Activated T-cell treated with anti-CD3 and anti-CD28 coated beads, Interleukin-2, amount 50 U/mL, for 72 hours (primary cell): ENCODE measurements at places on chromosomes 1 and 21. TPM values are rescaled to one million over a fixed set of nuclear protein-coding genes. Genes with fewer than 3 reads are reported as not detected.

Gene CASQ2
- total RNA-seq, result not detected

Gene KRTAP19-4
- total RNA-seq, result not detected

Gene S100A1
- not detected for total RNA-seq

Gene CELA2B
- total RNA-seq, result not detected

Gene FAM177B
- total RNA-seq, result not detected

Gene BACE2
- total RNA-seq, result 1.1 TPM

Gene LMNA
- total RNA-seq, result 125 TPM

Gene IL12RB2
- total RNA-seq, result 128 TPM

Gene PPM1J
- 1.2 TPM for total RNA-seq

Gene YOD1
- 12.6 TPM for total RNA-seq

Gene KANK4
- not detected for total RNA-seq

Gene HAX1
- total RNA-seq, result 310 TPM

Gene TNNI3K
- 0.95 TPM for total RNA-seq

Gene CFAP74
- not detected for total RNA-seq

Gene TNFRSF4
- 268 TPM for total RNA-seq

Gene CA6
- total RNA-seq, result 1.6 TPM

Gene FHAD1
- 0.49 TPM for total RNA-seq

Gene KAZN
- 0.58 TPM for total RNA-seq

Gene GLIS1
- not detected for total RNA-seq

Gene DCST1
- total RNA-seq, result 0.10 TPM

Gene ETV3L
- not detected for total RNA-seq

Gene BCL2L15
- total RNA-seq, result 1.3 TPM

Gene FCGR3B
- total RNA-seq, result 0.30 TPM

Gene GJA9
- total RNA-seq, result not detected
